Cardiac fibroblast (primary cell): ENCODE measurements at places on chromosomes 6 and 20.

DNA sequence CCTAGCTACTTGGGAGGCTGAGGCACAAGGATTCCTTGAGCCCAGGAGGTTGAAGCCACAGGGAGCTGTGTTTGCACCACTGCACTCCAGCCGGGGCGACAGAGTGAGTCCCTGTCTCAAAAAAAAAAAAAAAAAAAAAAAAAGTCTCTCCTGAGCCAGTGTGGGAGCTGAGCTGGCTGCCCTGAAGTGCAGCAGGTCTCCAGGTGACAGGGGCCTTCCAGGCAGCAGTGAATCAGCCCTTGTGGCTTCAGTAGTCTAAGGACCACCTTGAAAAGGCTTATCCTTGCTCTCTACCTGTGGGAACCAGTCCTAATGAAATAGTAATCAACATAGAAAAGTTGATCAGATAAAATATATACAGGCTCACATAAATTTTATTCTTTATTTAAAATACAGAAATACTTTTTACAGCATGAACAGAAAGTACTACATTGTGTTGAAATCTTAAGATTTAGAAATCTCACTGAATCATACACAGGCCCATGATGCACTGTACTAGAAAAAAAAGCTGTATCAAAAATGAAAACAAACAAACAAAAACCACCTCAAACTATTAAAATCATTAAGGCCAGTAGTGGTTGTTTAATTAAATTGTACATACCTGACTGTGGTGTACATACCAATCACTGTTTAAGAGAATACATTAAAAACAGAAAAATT lies 128.9 kb downstream of the SCML4 start:
- DNase-seq = peak; percentile 71

DNA sequence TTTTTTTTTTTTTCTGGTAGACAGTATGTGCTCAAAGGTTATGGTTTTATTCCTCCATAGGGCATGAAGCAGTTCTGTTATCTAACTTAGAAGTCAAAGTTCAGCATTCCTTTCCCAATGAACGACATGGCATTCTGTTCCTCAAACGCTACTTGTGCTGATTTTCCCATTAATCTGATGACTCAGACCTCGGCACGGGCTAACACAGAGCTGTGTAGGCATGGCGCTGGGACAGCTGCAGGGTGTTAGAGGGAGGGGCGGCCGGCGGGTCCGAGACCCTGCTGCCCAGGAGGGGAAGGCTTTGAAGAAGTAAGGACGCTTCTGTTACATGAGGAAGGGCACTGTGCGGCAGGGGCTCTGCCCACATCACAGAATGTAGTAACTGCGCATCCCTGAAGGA lies 93.6 kb upstream of the AGPAT4 start:
- no peak for DNase-seq

- DNase-seq = no peak
Observed at GRCh38 chr20:59512651-59513050, 91.7 kb upstream of the PHACTR3 start.

DNA sequence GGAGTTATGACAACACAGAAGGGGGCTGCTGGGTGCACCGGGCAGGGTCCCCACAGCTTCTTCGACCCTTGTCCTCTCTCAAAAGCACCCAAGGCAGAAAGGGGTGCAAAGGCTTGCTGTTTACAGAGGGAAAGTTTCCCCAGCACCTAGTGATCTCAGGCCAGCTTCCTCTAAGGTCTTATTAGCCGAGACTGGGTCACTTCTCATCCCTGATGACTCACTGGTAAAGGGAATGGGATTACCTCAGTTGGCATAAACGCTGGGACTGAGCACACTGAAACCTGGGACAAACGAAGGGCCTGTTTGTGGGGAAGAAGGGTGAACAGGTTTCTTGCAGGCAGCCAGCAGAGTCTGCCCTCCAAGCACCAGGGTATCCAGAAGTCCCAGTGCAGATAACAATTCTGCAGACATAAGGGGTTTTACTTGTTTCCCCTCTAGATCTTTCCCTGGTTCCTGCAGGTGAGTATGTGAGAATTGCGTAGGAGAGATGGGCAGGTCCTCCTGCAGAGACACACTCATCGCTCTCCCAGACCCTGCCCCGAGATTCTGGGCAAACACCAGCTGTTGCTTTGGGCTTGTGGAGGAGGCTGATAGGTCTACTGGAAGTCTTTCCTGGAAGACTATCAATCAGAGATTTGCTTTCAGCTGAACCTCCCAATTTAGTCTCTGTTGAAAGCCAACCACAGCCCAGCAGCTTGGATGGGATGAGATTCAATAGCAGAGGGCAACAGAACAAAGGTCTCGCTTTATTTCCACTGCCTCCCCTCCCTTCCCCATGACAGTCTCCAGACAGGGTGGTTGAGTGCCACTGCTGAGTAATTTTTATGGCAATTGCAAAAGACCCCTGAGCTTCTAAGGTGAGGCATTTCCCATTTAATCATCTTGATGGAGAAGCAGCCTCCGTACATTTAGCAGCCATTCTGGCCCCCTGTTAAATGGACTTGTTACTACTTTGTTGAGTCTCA lies 25.7 kb downstream of the KCNG1 start:
- peak; percentile 55 for DNase-seq

- no peak for DNase-seq
Observed at GRCh38 chr20:62263396-62263795, 25.1 kb downstream of the OSBPL2 start.

GRCh38 chr20:6886065-6886729 lies 118.7 kb downstream of the BMP2 start:
- no peak for DNase-seq

DNA sequence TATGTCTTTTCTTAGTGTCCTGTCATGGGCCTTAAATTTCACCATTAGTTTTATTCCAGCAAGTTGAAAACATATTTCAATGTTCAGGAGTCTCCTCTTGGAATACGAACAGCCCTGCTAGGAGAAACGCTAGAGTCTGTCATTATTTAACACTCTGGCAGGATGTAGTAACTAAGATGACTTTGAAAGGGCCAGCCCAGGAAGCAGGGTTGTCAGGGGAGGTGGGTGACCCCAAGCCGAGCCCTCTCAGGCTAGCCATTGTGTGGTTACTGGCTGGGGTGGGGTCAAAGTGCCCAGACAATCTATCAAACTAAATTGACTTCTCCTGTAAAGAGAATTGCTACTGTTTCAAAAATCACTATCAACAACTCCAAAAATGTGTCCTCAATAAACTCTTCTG lies 67.8 kb downstream of the LY86 start:
- DNase-seq = no peak

DNA sequence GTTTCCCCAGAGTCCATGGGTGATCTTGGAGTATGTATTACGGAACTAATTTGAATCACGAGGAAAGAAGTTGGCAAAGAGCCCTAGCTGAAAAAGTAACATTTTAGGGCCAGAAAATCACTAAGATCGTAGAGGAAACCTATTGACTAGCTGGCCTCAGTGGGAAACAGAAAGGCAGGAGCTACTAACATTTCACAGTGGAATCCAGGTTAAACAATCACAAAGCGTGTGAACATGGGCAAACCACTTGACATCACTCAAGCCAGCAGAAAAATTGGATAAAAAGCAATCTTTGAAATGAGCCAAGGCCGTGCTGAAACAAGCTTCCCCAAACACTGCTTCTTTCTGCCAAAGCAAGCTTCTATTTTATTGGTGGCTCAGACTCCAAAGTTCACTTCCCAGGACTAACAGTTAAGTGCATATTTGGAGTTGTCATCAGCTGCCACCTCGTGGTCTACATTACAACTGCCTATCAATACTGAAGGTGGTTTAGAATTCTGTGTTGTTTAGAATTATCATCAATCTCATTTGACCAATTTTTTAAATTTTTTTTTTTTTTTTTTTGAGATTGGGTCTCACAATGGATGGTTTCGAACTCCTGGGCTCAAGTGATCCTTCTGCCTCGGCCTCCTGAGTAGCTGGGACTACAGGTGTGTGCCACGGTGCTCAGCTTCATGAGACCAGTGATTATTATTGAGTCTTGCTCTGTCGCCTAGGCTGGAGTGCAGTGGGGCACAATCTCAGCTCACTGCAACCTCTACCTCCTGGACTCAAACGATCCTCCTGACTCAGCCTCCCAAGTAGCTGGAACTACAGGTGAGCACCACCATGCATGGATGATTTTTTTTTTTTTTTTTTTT lies 10.6 kb downstream of the RPS10 start:
- peak; percentile 91 for DNase-seq

GRCh38 chr6:7073821-7074525 lies 33.8 kb upstream of the RREB1 start:
- no peak for DNase-seq

DNA sequence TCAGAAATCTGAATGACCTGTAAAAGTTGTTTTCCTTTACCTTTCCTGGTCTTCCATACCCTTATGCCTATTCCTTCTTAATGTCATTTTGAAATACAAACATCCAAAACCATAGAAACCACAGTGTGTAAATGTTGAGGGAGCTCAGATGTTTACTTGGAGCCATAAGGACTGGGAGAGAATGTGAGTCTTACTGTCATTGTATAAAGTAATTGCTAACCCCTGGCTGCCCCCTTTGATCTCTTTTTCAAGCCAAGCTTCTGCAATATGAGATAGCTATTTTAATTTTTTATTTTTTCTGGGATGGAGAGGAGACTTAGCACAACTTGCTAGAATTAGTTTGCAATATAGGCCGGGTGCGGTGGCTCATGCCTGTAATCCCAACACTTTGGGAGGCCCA lies 124.4 kb upstream of the AKIRIN2 start:
- DNase-seq = no peak

- DNase-seq = no peak
Observed at GRCh38 chr20:10111959-10112250, 77.1 kb downstream of the ANKEF1 start.

DNA sequence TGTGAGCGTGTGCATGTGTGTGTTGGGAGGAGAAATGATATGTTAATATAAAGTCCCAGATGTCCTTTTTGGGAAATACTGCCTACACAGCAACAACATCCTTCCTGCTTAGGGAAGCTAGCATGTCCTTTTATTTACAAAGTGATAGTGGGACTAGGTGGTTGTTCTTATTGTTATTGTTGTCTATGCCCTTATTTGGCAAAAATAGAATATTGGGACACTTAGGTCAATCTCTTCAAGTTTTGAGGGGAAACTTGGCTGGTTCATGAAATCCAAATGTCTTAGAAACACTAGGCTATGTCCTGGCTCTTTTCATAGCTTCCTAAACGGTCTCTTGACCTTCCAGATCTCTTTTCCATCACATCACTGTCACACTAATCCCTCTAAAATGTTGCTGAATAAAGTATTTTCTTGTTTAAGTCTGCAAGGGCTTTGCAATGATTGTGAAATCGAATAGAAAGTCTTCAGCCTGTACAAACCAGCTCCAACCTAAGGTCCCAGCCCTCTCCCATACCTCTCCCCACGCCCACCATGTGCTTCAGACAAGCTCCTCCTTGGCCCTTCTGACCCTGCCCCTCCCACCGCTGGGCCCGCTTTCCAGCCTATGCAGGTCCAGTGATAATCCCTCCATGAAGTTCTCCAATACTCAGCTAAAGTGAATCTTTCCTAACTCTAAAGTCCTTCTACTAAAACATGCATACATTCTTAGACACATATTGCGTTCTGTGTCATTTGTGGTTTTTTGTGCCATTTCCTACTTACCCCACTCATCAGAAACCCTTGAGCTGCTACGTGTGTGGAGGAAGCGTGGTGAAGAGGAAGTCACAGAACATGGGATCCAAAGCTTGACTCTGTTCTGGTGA lies 205.1 kb downstream of the LY86 start:
- no peak for DNase-seq

GRCh38 chr6:31070711-31071197 lies 41.6 kb downstream of the C6orf15 start:
- DNase-seq = peak; percentile 74
